ENCODE measurements at places on chromosomes 7 and 10.

DNA sequence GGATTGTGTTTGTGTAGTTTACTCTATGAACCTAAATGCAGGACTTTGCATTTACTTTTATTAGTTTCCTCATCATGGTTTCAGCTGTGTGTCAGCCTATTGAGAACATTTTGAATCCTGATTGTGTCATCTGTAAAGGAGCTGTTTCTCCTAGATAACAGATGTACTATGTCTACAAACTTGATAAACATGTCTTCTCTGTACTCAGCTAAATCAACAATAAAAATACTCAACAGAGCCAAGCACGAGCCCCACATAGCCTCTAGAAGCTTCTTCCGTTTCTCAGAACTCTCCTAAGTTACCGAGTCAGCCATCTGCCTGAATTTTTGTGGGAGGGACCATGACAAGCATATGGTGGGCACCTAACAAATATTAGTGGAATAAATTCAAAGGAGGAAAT lies 234.7 kb downstream of the SKAP2 start:
- no peak for DNase-seq

DNA sequence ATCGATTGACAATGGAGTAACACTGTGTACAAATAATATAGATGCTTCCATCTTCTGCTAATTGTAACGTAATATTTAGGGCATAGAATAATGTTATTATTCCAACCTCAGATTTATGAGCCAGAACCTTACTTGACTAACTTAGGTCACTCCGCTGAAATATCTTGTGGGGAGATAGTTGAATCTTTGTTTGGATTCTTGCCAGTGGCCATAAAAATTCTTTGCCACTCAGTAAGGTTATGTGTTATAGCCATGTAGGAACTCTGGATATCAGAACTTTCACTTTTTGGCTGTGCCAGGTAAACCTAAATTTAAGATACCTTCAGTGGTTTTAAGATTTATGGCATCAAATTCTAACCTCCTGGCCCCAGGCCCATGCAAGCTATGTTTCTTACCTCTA lies 197.6 kb downstream of the WDR11 start:
- DNase-seq, result no peak

DNA sequence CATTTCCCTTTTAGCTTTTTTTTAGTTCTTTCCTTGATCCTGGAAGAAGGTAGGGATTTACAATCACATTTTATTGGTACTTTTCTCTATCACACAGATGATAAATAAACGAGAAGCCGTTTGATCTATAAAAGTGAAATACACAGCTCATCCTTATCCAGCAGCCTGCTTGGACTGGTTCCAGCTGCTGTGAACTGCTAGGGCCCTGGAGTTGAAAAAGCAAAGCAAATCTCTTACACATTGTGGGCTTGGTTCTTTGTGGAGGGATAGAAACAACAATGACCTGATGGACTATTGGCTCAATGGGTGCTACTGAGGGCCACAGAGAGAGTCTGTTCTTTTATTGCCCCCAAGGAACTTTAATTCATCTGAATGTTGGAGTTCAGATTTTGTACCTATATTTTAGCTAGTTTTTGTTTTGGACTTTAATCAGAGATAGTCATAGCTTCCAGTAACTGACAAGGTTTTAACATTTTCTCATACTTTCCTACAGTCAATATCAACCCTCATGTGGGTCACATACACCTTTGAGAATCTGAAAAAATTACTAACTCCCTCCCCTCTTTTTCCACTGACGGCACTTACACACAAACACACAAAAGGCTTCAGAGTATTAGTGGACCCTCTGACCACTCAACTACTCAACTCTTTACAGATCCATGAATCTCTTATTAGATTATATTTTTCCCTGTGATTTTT lies 91.6 kb upstream of the CCDC6 start:
- no peak for DNase-seq

GRCh38 chr10:44312401-44312800 lies 72.5 kb downstream of the CXCL12 start:
- DNase-seq, result no peak

DNA sequence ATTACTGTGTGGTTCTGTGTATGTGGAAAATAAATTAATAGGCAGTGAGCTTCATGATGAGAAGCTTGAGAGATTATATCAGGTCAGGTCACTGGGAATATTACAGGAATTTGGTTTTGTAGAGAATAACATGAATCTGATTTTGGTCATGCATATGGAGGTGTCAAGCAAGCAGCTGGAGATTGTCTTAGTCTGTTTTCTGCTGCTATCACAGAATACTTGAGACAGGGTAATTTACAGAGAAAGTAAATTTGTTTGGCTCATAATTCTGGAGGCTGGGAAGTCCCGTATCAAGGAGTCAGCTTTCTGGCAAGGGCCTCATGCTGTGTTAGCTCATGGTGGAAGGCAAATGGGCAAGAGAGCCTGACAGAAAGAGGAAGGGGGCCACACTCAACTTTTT lies 120.7 kb upstream of the FAM3C start:
- no peak for DNase-seq

GRCh38 chr7:117210397-117210796 lies 112.5 kb downstream of the WNT2 start:
- DNase-seq, result no peak

- no peak for DNase-seq
Measured at GRCh38 chr10:80322711-80323110, 33.3 kb upstream of the MAT1A start.

- no peak for DNase-seq
Measured at GRCh38 chr10:14523286-14523685, 192.6 kb upstream of the FRMD4A start.

- no peak for DNase-seq
Measured at GRCh38 chr7:100040575-100040974, 9.0 kb upstream of the ZSCAN21 start.

GRCh38 chr10:107619139-107619538 lies 454.6 kb upstream of the SORCS1 start:
- DNase-seq, result no peak

DNA sequence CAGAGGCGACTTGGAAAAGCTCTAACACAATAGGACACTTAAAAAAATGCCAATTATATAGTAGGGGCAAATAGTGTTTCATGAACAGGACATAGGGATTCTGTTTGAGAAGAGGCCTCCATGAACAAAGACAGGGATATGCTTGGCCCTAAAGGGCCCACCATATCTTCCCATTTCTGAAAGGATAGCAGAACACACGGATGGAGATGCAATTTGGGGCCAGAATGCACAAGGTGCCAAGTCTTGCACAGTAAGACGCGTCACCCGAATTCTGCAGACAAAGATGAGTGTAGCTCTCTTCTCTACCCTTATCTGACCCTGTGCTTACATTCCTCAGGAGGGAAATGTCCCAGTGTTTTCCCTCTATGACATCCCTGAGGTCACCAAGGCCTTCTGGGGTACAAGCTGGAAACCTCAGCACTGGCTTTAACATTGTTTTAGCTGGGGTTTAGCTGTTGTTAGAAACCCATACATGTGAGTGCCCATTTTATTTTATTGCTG lies 12.8 kb downstream of the PRKCQ start:
- DNase-seq, result no peak

DNA sequence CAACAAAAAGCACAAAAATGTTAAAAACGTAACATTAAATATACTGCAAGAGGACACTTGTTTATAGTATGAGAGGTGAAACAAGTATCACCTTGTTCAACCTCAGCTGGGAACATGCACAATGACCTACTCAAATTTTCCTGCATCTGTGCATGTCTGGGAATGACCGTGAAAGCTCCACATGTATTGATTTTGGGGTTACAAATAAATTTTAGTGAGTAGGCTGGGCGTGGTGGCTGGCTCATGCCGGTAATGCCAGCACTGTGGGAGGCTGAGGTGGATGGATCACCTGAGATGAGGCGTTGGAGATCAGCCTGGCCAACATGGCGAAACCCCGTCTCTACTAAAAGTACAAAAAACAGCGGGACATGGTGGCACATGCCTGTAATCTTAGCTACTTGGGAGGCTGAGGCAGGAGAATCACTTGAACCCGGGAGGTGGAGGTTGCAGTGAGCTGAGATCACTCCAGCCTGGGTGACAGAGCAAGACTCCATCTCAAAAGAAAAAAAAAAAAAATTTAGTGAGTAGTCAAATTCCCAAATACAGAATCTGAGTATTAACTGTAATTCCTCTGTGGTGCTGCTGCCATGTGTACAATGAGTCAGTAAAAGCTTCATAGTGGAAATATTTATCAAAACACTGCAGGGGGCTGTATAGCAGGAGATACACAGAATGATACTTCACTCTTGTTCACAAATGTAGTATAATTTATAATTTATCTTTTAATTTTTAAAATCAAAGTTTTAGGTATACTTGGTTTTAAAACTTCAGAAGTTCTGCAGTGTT lies 41.1 kb downstream of the SUGCT start:
- no peak for DNase-seq

GRCh38 chr10:68301790-68302502 lies 29.9 kb upstream of the HNRNPH3 start:
- DNase-seq, result no peak

- no peak for DNase-seq
Measured at GRCh38 chr7:1425292-1426136, 33.8 kb downstream of the MICALL2 start.

GRCh38 chr10:109982123-109982522 lies 25.7 kb upstream of the ADD3 start:
- DNase-seq, result no peak

- no peak for DNase-seq
Measured at GRCh38 chr7:33774762-33775523, 130.4 kb upstream of the BMPER start.

- no peak for DNase-seq
Measured at GRCh38 chr7:30066687-30067086, 38.5 kb downstream of the PLEKHA8 start.

GRCh38 chr7:106423111-106423510 lies 138.3 kb upstream of the NAMPT start:
- no peak for DNase-seq

DNA sequence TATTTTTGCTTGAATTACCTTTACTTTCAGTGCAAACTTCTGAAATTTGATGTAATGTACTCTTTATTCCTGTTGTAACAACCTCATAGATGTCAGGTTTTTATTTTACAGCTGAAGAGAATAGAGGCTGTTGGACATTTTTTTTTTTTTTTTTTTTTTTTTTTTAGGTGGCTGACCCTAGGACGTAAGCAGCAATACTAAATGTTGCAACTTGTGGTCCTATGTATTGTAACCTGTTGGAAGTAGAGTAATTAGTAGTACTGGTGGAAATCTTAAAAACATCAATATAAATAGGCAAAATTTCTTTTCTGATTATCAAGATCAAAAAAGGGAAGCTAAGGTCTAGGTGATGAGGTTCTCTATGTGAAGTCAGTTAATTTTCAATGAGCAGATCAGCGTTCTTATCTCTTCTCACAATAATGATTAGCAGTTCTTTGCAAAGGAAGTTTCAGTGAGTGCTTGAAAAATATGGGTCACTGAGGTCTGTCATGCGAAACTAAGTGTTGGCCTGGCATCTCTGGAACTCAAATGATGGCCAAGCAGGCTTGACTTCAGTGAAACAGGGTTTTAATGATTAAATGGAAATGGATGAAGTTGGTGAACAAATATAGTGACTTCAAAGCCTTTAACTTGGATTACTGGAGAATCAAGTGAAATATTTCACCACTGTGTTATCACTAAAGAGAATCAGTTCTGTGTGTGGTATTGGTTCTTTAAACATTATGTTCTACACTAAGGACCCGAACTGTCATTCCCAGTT lies 42.7 kb downstream of the BICC1 start:
- DNase-seq, result no peak

DNA sequence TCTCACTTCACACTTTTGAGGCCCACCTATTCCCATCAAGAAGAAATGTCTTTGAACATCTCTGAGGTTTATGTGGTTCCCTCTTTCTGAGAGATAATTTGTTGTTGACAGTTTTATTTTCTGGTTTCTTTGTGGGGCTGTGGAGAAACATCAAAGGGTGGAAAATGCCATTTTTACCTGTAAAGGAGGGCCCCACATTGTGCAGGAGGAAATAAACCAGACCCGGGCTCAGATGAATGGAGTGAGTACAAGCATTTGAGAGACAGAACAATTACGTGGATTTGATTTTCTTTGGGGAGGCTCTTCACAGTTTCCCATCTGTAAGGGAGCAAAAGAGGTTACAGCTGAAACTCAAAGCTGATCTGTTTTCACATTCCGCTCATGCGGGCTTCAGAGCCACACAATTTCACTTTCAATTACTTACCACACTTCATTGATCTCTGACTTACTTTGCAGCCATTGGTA lies 29.8 kb downstream of the ITPRIP start:
- peak; percentile 44 for DNase-seq

DNA sequence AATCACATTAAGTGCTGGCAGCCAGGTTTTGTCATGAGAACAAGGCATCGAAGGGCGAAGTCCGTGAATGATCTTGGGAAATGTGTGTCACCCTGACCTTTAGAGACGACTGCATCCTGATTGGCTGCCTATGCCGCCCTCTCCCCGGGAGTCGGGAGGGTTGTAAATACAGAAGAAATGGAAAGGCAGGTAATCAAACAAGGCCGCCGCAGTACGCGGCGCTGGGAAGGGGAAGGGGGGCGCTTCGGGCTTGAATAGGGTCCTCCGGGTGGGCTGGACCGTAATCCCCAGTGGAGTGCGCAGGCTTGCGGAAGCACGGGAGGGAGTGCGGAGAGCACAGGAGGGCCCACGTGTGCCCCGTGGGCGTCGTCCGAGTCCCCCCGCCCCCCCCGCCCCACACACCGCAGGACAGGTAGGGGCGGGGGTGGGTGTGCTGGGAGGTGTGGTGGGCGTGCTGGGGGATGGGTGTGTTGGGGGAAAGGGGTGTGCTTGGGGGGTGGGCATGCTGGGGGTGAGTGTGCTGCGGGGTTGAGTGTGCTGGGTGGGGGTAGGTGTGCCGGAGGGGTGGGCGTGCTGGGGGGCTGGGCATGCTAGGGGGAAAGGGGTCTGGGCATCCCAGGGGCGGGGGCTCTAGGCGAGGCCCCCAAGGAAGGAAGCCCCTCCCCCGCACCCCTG lies 169.4 kb downstream of the ARHGAP12 start:
- DNase-seq, result peak; percentile 76

GRCh38 chr10:34918060-34918775 lies 103.1 kb upstream of the PARD3 start:
- DNase-seq, result no peak

- DNase-seq, result no peak
Measured at GRCh38 chr10:126160571-126160970, 227.7 kb downstream of the ADAM12 start.

- DNase-seq, result no peak
Measured at GRCh38 chr7:55104712-55105433, 86.1 kb downstream of the EGFR start.

DNA sequence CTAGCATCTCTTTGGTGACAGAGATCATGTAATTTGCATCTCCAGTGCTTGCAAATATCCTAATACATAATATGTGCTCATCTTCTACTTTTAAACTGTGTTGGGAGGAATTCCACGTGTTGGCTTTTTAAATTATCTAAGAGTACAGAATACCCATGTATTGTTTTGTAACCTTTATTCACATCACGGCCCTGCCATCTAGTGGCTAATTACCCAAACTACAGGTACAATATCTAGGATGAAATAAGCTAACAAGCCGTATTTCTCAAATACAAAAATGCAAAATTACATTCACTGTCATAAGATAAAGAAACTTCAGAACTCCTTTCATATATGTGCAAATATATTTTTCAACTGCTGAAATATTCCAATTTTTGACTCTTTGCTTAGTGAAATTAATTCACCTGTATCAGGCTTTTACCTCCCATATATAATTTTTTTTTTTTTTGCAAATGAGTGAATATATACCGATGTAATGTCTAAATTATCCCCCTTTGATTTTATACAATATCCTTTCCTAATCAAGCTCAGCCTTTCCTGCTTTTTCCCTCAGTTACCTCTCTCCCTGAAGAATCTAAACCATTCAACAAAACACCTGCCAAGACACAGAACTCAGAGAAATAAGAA lies 30.3 kb upstream of the LSM8 start:
- DNase-seq, result peak; percentile 5

- peak; percentile 41 for DNase-seq
Measured at GRCh38 chr10:123140164-123140982, 4.6 kb downstream of the HMX3 start.

GRCh38 chr7:106629516-106629915 lies 31.4 kb downstream of the CCDC71L start:
- no peak for DNase-seq
